Fibroblast of skin of right quadriceps (primary cell): ENCODE measurements at places on chromosomes 4 and X.
A peak's percentile ranks its signal among the peaks of the same experiment; 100 is the strongest.

GRCh38 chr4:27068151-27068867 lies 207.7 kb downstream of the STIM2 start:
- DNase-seq: no peak

DNA sequence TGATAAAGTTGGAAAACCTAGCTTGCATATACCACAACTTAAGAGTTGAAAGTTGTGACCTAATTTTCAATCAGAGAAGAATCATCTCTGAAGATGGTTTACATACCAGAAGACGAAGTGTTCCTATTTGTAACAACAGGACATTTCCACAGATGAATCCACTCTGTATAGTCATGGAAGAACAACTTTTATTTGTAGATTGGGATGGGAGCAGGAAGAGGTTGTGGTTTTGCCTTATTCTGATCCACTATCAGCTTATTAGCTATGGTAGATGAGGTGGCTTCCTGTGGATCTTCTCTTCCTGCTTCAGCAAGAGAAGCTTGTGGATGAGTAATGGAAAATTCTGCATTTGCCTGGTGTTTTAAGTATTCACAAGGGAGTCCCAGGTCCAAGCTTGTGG lies 18.6 kb upstream of the SUPT20HL1 start:
- peak; percentile 83 for DNase-seq

DNA sequence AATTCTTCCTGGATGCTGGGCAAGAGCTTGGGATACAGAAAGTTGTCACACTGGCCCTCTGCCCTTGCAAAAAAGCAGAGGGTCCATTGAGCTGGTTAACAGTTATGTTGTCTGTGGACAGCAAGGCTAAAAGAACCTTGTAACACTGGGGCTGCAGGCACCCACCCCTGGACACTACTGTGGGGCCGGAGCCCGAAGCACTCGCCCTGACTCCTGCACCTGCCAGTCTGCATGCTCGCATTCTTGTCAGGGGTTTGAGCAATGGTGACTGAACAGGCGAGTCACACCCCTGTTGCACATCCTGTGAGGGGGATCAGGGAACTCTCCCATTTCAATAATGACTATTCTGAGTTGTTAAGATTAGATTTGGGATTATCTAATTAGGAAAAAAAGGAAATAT lies 23.6 kb downstream of the ADH4 start:
- DNase-seq: no peak

DNA sequence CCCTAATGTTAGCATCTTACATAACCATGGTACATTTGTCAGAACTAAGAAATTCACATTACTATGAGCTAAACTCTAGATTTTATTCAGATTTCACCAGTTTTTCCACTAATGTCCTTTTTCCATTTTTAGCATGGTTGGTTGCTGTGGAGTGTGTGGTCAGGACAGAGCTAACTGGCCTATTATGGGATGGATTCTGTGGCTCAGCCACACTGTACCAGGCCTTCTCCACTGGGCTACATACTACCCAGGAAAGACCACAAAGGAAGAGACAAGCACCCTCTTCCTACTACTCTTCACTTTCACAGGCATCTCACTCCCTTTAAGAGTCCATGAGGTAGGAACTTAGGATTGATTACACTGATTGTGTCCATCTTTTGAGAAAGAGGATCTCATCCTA lies 67.4 kb downstream of the ZNF827 start:
- no peak for DNase-seq

GRCh38 chr4:171721937-171722336 lies 91.3 kb upstream of the GALNTL6 start:
- no peak for DNase-seq

DNA sequence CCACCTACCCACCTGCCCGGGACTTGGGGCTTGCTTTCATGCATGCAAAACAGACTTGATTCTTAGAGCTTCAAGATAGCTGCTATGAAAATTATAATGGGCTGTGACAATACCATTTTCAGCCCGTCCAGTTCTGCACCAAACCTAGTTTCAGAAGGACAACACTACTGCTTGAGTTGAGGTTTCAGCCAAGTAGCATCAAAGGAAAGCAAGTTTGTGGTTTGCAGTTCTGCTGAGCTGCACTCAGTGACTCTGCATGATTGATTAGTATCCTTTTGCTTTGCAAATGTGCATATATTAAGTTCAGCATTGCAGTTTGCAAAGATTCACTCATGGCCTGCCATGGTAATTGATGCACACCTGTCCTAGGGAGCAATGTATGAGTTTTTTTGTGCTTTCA lies 442.7 kb downstream of the RPA4 start:
- no peak for DNase-seq

- DNase-seq: no peak
Observed at GRCh38 chrX:68416592-68416991, 16.7 kb downstream of the OPHN1 start.

- no peak for DNase-seq
Observed at GRCh38 chr4:33649471-33649870, 2594.8 kb downstream of the ARAP2 start.

DNA sequence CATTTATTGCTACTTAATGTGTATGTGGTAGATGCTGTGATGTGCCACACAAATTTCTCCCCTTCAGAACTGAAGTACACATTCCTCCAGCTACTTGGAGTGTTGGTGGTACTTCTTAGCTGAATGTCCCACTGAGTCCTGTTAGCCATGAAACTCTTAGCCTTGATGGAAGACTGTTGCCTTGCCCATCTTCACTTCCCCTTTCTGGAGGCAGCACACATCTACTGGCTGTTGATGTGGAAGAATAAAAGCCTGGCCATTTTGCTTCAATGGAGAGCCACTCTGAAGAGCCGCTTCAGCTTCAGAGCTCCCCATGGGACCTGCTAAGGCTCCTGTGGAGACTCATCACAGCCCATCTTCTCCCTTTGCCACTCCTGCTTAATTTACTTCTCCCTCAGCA lies 157.7 kb upstream of the PITX2 start:
- DNase-seq: no peak

DNA sequence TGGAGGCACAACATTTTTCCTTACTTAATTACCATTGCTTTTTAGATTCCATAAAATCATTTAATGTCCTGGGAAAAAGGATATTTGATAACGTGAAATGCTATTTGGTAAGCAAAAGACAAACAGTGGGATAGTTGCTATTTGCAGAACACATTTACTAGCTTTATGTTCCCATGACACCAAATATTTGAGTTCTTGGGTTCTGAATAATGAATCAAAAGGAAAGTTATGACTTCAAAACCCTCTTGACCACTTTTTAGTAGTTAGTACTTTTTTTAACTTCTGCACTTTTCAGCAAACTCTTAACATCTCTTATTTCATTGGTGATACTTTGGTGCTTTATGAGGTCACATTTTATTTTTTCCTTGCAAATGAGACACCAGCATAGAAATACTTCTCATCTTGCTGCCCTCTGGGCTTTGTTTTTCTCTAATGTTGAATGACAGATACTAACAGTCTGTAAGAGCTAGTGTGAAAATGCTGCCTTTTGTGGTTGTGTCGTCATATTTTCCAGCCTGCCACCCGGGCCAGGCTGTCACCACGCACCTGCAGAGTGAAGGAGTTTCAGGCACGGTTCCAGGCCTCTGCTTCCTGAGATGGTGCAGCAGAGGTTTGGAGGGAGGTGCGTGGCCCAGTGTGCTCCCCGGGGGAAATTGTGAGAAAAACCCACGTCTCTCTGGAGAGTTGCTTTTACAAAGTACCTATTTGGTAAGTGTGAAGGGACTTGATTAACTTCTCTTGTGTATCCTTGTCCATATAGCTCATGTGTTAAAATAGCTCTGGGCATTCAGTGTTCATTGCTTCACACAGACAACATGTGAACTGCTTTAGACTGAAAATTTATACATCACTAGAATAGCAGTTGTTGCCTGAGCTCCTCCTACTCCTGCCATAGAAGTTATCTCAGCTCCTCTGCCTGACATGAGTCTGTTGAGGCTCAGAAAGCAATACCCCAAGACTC lies 34.7 kb downstream of the MSL3 start:
- no peak for DNase-seq

DNA sequence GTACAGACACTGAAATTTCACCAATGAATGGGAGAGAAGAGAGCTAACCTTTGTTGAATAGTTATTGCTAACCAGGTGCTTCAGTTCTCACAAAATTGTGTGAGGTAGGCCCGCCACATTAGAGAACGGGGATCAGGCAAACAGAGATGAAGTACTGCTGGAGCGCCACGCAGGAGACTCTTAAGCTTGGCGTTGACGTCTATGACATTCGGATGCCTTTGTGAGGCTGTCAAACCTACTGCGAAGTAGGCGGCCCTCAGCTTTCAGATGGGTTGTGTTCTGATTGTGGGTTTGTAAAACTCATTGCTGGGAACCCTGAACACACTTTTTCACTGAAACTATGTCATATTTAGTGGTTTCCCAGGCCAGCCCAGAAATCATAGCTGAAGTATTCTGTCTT lies 173.6 kb downstream of the CBR4 start:
- DNase-seq: no peak

GRCh38 chrX:13009273-13009672 lies 34.4 kb downstream of the TMSB4X start:
- DNase-seq: no peak

DNA sequence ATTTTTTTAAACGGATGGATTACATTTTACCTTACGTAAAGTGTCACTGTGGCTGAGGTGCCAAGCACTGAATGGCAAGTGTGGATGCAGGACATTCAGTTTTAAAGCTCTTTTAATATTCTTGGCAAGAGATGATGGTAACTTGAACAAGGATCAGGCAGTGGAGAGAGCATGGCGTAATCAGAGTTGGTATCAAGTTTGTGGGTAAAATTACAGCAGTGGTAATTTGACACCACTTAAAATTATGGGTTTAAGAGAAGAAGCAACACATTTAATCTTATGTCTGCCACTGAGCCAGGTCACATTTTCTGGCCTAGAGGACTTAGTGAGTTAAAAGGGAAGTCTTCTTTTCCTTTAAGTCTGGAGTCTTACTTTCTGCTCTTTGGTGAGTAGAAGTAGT lies 100.5 kb downstream of the NAA11 start:
- no peak for DNase-seq

DNA sequence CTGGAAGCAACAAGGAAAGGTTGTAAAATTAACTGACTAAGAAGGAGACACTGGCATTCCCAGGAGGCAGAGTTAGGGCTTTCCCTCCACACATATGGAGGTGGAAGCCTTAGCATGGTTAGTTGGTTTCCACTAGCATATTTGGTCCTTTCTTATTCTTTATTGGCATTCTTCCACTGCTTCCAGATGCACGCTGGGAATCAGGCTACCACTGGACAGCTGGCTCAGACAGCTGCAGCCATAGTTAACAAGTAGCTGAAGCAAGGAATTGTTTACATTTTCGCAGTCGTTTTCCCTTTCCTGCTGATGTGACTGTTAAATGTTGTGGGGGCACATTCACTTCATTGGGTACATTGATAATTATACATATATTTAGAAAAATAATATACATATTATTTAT lies 169.2 kb downstream of the GRIA2 start:
- no peak for DNase-seq

- DNase-seq: no peak
Observed at GRCh38 chr4:47690611-47691010, 147.3 kb downstream of the CORIN start.

DNA sequence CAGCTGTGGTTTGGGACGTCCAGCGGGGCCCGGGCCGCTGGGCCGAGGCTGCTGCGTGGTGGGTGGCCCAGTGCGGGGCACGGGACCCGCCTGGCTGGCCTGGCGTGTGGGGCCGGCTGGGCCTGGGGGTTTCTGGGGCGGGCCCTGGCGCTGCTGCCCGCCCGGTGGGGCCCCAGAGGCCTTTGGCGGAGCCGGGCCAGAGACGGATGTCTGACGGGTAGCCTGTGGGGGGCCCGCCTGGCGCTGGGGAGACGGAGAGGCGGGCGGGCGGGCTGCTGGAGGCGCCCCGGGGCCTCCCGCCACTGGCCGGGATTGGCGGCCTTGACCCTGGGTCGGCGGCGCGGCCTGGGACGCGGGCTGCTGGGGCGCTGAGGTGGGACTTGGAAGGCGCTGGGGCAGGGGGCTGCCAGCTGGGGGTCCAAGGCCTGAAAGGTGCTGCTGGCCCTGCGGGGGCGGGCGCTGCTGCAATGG lies 8.1 kb upstream of the TIMP1 start:
- DNase-seq: no peak

DNA sequence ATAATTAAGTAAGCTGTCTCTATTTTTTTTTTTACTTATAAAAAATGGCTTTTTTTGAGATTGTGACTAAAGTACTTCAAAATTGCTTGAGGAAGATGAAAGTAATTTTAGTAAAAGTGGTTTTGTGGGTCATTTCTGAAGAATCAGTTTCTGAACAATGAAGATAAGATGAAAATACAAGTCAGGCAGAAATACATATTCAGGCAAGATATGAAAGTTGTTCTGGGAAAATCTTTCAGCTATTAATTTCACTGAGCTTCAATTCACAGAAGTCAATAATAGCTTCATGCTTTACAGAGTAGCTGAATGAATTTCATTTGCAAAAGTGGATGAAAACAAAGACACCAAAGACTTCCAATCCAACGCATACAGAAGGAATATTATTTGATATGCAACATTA lies 305.2 kb upstream of the ARSJ start:
- no peak for DNase-seq
